Stimulated activated CD8-positive, alpha-beta memory T cell treated with anti-CD3 and anti-CD28 coated beads, Interleukin-7, amount 100 ng/mL, for 1 hour (primary cell): ENCODE measurements at places on chromosomes 2 and 18.

DNA sequence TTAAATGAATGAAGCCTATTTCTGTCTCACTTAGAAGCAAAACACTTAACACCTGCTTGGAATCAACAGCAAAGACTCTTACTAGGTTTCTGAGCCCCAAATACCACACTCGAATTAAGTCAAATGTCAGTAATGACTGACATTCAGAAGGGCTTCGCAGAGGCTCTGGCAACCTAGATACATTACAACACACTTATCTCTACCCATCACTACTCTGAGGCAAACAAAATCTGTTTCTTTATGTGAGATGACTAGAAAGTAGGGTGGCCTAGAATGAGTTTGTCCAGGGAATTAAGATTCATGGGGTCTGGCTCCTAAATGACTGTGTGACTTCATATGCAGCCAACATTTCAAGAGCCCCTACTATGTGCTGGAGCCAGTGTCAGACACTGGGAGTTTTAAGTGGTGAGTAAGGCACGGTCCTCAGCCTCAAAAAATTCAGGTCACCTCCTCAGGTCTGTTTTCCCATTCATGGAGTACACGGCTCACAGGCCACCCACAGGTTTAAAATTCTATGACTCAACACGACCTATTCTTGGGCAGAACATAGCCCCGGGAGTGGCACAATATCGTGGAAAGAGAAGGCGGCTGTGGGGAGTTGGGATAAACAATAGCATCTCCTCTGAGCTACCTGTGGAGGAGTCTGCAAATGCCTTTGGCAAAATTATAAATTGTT, 150.3 kb upstream of the ZFP36L2 start:
- DNase-seq, result no peak

GRCh38 chr18:26757263-26758019, 108.1 kb downstream of the AQP4 start:
- DNase-seq, result no peak

- no peak for DNase-seq
Measured at GRCh38 chr2:200428961-200429665, 80.8 kb downstream of the KCTD18 start.

DNA sequence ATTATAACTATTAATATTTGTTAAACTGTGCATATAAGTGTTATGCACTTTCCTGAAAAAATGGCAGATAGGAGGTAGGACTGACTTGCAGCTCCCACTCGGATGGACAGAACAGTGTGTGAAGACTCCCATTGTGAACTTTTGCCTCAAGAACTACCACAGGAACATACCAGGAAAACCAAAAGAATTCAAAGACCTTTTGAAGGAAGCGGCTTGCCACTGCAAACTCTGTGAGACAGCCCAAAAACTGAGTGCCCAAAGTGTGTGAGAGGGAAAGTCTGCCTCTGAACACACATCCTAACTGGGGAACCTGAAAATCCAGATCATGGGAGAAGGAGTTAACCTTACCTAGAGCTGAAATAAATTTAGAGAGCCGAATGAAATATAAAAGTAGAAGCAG, 171.0 kb downstream of the ZBTB7C start:
- no peak for DNase-seq
